ENCODE measurements at places on chromosomes 7 and 10.

- no peak for DNase-seq
Observed at GRCh38 chr7:138316421-138317043, 143.5 kb upstream of the TRIM24 start.

GRCh38 chr10:129319934-129320333 is 147.1 kb upstream of the MGMT start:
- no peak for DNase-seq

- DNase-seq: no peak
Observed at GRCh38 chr7:96887426-96887825, 117.9 kb upstream of the DLX6 start.

- DNase-seq: no peak
Observed at GRCh38 chr7:25989140-25989705, 162.8 kb upstream of the NFE2L3 start.

DNA sequence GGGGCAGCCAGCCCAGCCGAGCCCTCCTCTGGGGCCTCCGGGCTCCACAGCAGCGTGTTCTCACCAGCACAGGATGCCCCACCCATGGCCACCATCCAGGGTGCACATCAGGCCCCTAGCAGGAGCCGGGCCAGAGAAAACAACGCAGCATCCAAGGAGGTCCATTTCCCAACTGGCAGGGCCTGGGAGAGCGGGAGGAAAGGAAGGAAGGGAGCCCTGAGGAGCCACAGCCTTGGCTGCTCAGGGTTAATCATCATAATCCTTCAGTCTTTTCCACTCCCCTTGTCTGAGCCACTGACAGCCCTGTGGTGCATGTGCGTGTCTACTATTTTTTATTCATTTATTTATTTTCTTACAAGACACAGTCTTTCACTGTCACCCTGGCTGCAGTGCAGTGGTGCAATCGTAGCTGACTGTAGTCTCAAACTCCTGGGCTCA is 3.6 kb downstream of the PLAC9 start:
- DNase-seq: no peak

DNA sequence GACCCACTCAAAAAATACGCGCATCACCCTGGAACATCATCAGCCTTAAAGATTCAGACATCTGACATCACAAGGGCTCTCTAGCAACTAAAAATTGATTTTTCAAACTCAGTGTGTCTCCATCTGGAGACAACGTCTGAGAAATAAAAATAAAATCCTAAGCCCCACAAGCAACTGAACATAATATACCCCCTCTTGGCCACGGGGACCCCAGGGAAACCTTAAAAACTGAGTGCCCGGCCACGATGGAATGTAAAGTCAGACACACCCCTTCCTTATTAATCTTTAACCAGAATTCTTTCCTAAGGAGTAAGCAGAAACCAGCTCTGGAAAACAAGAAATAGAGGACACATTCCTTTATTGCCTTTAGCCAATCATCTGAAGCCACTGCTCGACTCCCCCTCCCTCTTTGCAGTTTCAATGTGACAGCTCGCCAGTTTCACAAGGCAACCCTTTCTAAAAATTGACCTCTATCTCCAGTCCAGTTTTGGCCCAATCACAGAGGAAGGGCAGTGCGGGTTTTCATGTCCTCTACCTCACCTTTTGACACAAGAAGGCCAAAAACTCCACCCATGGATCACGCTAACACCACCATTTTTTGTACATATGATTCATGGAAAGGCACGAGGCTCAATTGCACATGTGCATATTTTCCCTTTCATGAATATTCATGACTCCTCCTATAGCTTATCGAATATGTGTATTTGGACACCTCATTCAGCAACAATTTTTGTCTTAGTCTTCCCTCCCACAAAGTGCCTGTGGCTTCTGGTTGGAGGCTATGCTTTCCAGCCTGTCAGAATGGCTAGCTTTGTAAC is 24.2 kb downstream of the IFIT3 start:
- no peak for DNase-seq

- no peak for DNase-seq
Observed at GRCh38 chr7:100539436-100540006, 518 bp downstream of the AGFG2 start.

DNA sequence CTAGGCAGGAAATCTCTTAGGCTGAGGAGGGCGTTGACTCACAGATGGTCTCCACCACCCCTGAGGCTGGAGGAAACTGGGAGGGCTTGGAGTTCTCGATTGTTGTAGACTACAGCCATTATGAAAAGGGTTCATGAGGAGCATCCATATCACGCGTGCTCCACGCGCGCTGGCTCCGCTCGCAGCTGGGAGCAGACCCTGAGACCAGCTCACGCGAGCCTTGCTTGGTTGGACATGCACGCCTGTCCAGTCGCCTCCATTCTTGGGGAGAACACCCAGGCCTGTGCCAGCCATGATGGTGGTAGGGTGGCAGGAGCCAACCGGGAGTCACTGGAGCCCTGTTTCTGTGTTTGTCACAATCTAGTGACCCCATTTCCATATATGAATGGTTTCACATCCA is 139.1 kb downstream of the TCERG1L start:
- DNase-seq: no peak

GRCh38 chr7:77415823-77416620 is at the start of gene GSAP:
TSS of gene GSAP (minus strand) at chr7:77416349. CDS start at chr7:77416321, 28 bp downstream.
- DNase-seq: no peak

- DNase-seq: no peak
Observed at GRCh38 chr7:91327346-91327745, 63.1 kb downstream of the FZD1 start.

- no peak for DNase-seq
Observed at GRCh38 chr7:28155019-28155660, 25.5 kb downstream of the JAZF1 start.

- DNase-seq: no peak
Observed at GRCh38 chr7:156234666-156235494, 405.7 kb upstream of the RNF32 start.

DNA sequence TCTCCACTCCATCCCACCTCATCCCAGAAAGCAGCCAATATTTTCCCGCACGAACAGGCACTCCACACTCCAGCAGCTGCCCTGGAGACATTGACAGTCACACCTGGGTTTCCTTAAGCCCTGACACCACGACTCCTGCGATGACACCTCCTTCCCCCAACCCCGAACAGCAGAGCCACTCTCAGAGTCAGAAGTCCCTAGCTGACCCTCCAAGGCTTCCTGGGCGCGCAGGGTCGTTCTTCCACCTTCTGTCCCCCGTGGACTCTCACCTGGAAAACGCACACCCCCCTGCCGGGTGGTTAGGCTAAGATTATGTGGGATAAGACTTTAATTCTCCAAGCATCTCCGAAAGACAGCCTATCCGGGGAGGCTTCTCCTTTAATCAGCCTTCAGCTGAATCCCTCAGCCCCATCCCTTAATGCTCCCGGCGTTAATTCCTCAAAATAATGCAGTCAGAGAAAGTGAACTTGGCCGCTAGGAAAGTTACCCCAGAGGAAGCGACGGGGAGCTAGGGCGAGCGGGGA is 1.1 kb downstream of the DENND11 start:
- DNase-seq: no peak

DNA sequence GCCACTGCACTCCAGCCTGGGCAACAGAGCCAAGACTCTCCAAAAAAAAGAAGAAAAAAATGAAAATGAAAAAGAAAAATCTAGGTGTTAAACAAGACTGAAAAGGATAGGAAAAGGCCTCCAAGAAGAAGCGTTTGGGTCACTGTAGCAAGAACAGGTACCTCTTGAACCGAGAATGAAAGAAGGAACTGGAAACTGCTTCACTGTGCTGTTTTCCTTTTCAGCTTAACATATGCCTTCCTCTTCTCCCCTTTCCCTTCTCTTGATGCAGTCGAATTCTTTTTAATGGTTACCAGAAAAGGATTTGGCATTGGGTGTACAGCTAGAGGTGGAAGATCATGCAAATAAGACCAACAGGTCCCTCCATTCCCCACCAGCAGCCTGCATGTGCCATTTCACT is 28.1 kb downstream of the LRRC4 start:
- no peak for DNase-seq

- DNase-seq: no peak
Observed at GRCh38 chr10:12534824-12535223, 185.5 kb downstream of the CAMK1D start.

DNA sequence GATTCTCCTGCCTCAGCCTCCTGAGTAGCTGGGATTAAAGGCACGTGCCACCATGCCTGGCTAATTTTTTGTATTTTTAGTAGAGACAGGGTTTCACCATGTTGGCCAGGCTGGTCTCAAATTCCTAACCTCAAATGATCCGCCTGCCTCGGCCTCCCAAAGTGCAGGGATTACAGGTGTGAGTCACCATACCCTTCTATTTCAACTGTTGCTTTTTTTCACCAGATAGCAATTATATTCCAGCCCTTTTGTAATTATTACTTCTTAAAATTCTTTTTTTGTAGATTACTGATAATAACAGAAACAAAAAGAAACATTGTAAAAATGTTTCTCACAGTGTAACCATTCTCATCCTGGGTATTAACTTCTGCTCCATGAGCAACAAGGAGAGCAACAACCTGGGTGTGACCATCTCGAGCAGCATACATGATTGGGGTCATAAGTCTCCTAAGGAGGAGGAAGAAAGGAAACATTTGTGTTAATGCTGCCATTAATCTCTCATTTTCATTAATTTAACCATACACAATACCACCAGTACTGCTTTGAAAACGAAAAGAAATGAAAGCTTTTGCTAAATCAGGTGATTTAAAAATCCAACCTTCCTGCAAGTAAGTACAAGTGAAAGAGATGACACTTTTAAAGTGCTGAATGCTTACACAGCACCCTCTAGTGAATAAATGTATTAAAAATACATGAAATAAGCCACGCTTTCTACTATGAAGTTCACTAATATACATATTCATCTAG is 41.8 kb downstream of the ASZ1 start:
- no peak for DNase-seq

GRCh38 chr10:103476046-103476768 is 2.8 kb downstream of the CALHM3 start:
- no peak for DNase-seq

GRCh38 chr10:127441350-127442219 is 107.5 kb upstream of the NPS start:
- no peak for DNase-seq

GRCh38 chr10:47016564-47016963 is 105.3 kb downstream of the PTPN20 start:
- DNase-seq: no peak

DNA sequence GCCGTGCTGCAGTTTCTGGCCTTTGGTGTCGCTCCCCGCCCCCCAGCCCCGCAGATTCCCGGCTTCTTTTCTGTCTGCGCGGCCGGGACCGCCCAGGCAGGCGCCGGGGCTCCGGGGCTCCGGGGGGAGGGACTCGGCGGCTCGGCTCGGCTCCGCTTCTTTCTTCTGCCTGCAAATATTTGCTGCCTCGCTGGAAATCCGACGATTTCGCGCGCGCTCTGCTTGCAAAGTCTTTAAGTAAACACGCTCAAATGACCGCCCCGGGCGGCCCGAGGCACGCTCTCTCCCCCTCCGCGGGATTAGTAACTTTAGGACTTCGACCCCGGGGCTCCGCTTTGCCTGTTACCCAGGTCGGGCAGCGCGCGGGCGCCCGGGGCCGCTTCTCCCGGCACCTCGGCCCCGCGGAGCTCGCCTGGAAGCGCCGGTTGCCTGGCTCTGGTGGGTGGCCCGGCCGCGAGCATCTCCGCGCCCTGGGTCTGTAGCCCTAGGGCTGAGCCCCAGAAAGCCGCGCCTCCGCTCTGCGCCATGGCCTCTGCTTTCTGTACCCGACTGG is 3.9 kb upstream of the GATA3 start:
- no peak for DNase-seq

DNA sequence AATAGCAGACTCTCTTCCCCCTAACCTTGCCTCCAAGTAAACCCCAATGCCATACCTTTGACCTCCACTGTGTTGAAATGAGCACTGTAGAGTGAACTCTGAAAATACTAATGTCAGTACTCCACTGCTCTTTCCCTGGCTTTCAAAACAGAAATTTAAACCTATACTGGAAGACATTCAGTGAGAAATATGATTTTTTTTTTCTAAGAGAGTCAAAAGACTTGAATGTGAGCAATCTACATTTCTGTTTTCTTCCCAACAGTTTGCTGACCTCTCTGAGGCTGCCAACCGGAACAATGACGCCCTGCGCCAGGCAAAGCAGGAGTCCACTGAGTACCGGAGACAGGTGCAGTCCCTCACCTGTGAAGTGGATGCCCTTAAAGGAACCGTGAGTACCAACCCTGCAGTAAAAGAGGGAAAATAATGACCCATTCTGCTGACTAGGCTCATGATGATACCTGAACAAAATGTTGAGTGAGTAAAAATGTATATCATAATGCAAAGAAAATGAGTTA is 6.4 kb downstream of the VIM start:
- DNase-seq: no peak

DNA sequence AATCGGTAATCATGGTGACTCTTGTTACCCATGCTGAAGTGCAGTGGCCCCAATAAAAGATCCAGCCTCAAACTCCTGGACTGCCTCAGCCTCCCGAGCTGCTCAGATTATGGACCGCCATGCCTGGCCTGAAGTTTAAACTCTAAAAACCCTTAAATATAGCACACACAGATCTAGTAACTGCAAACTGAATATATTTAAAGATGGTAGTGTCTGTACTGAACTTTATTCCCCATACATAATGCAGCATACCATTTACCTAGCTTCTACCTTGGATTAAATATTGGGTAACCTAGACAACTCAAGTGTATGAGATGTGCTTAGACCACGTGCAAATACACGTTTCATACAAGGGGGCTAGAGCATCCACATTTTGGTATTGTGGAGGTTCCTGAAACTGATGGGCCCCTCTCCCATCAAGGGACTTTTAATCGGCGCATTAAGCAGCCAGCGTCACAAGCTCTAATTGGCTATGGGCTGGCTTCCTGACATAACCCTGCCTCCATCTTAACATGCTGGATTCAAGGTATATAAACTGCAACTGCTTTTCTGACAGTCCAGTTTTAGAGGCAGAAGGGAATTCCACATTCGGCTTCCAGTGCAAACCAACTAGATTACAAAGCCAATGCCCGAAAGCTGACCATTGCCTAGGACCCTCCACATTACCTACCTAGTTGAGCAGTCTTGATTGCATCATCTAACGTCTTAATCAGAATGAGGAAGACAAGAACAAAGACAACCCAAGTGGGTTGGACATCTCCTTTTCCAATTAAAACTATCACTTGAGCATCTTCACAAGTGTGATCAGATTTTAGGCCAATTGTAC is 13.0 kb downstream of the HNRNPA2B1 start:
- DNase-seq: no peak
